D721Med (cell line): ENCODE measurements at places on chromosomes 2 and 18.

DNA sequence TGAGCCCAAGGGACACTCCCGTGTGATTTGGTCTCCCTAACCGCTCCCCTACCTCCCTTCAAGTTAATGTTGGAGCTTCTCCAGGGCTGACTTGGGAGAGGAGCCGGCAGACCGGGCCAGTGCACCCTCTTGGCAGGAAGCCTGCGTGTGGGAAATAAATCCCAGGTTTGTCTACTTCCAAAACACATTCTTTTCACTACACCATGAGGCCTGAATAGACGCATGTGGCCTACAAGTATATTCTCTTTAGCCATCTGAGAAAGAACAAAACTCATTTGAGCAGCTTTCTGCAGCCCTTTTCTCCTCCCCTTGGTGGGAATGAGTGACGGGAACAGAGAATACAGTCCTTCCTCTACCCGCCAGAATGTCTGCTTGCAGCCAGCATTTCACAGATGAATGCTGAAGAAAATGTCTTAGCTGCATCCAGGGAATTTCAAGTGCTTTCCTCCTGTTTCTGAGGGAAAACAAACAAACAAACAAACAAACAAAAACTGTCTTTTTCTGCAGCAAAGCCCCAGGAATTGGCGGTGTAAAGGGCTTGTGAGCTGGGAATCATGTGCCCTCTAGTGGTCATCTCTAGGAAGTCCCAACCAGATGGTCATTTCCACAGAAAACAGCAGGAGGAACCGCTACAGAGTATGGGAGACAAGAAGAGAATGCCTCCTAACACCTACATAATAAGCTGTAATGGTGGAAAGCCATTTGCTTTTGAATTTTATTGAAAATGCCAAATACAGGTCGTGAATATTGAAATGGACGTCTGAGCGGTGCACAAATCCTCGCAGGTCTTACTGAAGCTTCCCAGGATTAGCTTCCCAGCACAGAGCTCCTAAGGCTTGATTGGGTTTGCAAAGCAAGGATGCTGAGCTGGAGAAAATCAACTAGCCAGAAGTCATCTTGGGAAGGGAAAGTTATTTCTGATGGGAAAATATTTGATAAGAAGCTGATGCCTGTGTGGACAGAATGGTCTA, 41.2 kb upstream of the DAPL1 start:
- no peak for DNase-seq

DNA sequence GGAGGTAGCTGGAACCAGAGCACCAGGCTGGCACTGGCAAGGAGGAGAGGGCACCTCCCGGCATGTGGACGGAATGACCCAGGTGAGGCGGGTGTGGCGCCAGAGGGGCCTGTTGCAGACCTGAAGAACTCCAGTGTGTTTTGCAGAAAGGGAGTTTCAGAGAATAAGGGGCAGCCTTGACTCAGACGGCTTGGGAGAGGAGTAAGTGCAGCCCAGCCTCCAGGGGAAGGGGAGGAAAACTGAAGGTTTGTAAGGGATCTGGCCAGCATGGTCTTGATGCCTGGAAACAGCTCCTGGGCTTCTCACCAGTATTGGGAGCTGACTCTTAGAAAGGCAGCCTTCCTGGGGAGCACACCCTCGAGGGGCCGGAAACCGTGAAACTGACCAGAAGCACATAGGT, 101.1 kb downstream of the AGAP1 start:
- DNase-seq, result no peak

- DNase-seq, result no peak
Measured at GRCh38 chr18:5294113-5294456, 1.4 kb downstream of the ZBTB14 start.

GRCh38 chr2:57886161-57886786, 160.3 kb upstream of the VRK2 start:
- DNase-seq, result no peak

DNA sequence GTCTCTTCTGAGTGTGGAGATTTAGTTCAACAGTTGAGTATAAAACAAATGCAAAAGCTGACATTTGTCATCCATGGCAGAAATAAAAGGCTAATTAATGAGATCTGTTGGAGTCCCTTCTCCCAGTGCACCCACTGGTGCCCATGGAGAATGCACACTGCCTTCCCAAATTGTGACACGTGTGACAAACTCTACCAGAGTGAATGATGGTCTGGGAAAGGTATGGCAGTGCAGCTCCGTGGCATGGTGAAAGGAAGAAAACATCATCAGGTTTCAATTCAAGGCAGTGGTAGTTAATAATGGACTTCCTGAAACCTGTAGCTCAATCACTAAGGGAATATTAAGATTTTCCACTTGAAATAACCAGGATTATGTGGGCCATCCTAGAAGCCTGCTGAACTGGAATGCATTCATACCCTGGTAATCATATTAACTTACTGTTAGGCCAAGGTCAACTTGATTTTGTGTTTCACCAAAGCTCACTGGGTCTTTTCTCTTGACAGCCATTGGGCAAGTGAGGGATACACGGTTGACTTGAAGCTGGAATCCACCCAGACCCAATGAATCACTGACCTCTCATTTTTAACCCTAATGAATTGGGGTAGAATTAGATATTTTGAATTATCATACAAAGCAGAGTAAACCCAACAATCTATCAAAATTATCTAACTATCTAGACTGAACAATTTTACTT, 167.6 kb downstream of the AFF3 start:
- DNase-seq, result no peak

DNA sequence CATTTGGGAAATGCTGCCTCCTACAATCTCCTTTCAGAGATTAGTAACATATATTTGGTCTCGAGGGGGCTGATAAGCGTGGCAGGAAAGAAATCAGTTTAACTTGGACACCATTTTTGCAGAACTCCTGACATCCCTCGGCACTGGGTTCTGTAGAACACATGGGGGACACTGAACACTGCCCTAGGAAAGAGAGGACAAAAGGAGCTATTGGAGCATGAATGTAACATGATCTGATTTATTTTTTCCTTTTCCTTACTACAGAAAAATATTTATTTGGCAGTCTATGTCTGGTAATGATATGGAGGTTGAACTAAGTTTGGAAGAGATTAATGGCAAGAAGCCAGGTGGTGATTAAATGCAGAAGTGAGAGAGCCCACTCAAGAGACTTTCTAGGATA, 153.8 kb downstream of the AFF3 start:
- no peak for DNase-seq

DNA sequence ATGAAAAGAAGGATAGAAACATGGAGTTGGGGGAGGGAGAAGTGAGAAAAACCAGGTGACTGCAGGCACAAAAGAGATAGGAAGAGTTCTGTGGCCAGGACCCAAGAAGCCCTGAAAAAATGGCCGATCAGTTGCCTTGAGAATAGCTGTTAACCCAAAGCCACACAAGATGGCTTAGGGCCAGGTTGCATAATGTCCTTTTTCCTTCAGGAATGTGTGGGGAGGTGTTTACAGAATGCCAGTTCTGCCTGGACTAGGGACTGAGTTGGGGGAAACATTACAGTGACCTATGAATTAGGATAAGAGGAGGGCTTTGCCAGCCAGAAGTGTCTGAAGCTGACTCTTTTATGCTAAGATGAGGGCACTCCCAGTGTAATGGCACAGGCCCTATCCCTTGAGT, 17.1 kb downstream of the FAM110C start:
- no peak for DNase-seq

GRCh38 chr2:191748528-191749180, 70.7 kb downstream of the NABP1 start:
- no peak for DNase-seq

DNA sequence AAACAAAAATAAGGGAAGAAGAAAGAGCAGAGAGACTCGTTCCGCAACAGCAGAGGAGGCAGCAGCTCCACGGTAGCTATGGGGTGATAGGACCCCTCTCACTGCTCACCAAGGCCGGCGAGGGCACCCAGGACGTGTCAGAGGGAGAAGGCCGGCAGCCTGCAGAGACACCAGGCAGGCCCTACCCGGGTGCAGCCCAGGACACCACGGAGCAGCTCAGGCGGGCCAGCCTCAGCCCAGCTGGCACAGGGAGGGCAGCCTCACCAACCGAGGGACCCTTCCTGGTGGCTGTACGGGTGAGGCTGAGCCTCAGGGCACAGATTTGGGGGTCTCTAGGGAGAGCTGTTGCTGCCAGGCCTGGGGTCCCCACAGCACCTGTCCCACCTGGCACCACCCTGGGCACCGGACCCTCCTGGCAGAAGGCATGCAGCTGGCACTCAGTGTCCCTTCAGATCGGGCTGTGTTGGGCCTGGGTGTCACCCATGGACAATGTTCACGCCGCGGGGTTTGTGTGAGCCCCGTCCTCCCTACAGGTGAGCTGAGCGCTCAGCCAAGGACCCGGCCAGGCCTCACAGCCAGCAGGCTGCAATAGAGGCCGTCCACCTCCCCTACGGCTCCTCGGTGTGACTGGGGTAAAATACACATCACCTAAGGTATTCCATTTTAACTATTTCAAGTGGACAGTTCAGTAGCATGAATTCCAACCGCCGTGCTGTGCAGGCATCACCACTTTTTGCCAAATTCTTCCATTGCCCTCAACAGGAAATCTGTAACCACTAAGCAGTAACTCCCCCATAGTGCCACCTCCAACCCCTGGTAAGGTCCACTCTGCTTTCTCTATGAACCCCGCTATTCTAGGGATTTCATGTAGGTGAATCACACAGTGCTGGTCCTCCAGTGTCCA, 21.6 kb downstream of the KCNG2 start:
- no peak for DNase-seq

- no peak for DNase-seq
Measured at GRCh38 chr2:217260441-217261115, 400.7 kb upstream of the TNP1 start.

DNA sequence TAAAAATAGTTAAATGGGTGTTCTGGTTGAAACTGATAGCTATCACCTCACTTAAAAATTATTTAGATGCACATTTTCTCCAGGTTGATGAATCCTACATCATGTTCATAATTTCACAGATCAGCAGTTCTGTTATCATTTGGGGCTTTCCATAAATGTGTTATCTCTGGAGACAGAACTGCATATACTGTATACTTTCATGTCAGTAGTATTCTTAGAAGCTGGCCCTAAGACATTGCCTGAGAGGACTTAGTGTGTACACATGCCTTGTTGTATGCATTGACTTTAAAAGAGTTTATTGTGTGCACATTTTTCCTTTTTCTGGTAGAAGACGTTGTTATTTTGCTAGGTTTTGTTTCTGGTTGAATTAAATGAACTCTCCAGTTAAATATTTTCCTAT, 41.0 kb downstream of the PIK3C3 start:
- DNase-seq, result no peak

DNA sequence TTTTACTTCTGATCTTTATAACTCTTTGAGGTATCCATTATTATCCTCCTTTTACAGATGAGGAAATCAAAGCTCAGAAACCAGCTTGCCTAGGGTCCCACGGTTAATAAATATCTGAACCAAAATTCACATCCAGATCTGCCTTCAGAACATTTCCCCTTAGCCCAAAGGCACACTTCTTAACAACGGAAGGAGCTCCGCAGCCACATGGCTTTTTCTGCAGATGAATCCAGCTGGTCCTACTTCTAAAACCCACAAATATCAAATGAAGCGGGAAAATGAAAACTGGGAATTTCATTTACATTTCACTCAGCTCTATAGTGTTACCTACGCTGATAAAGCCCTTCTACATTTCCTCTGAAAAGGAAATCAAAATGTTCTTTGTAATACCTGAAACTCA, 357.0 kb upstream of the ID2 start:
- DNase-seq, result no peak

DNA sequence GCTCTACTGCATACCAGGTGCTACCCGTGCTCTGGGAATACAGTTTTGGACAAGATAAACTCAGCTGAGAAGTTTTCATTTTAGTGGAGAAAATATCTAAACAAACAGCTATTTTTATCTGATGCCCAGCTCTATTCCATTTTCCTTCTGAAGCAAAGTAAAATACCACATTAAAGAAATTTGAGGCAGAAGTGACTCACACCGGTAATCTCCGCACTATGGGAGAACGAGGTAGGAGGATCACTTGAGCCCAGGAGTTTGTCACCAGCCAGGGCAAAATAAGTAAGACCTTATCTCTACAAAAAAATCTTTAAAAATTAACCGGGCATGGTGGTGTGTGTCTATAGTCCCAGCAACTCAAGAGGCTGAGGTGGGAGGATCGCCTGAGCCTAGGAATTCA, 416.2 kb upstream of the LYPD1 start:
- no peak for DNase-seq

GRCh38 chr2:135914485-135914884, 38.2 kb upstream of the MCM6 start:
- DNase-seq, result no peak

DNA sequence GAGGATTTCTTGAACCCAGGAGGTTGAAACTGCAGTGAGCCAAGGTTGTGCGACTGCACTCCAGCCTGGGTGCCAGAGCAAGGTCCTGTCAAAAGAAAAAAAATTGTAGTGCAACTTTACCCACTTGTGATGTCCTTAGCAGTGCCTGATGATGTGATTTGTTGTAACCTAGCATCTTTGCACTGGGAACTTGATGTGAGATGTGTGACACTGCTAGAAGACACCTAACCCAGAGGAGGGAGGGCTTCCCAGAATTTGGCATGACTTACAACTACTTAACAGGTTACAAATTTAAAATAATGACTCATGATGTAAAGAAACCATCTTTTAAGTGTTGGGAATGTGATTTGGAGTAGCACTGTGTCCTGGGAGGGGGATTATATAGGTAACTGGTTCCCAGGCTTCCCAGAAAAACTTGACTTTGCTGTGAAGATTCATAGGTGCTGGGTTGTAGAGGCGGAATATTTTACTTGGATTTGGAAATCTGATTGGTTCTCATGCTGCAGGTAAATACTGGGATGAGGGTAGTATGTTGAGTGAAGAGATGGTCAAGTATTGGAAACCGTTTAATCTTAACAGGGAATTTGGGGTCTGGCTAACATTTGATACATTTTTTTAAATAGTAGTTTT, 3.7 kb downstream of the EEF1B2 start:
- no peak for DNase-seq
